Right cardiac atrium (tissue), 5 donors: ENCODE measurements at places on chromosomes 2 and 18. TPM values are rescaled to one million over a fixed set of nuclear protein-coding genes. Genes with fewer than 3 reads are reported as not detected.

GRCh38 chr2:100110614-100111000 lies 31.8 kb downstream of the AFF3 start:
- no peak for DNase-seq

- DNase-seq = no peak
Observed at GRCh38 chr2:71069376-71069775, 928 bp downstream of the NAGK start.

GRCh38 chr2:224924631-224925030 lies 117.6 kb downstream of the DOCK10 start:
- DNase-seq = no peak

- no peak for DNase-seq
Observed at GRCh38 chr18:35415511-35416073, 38.5 kb upstream of the ZNF396 start.

DNA sequence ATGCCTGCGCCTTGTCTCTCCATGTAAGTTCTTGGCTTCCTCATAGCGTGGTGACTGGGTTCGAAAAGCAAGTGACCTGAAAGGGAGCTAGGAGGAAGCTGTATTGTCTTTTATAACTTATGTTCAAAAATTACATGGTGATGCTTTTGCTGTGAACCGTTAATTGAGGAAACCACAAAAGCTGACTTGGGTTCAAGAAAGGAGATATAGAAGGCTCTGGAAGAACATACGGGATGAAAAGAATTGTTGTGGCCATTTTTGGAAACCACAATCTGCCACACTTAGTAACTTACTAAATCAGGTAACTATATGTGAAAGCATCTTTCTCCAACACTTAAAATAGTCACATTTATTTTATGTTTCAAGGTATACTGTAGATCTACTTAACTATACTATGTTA lies 177.0 kb upstream of the RBMS1 start:
- DNase-seq = no peak

DNA sequence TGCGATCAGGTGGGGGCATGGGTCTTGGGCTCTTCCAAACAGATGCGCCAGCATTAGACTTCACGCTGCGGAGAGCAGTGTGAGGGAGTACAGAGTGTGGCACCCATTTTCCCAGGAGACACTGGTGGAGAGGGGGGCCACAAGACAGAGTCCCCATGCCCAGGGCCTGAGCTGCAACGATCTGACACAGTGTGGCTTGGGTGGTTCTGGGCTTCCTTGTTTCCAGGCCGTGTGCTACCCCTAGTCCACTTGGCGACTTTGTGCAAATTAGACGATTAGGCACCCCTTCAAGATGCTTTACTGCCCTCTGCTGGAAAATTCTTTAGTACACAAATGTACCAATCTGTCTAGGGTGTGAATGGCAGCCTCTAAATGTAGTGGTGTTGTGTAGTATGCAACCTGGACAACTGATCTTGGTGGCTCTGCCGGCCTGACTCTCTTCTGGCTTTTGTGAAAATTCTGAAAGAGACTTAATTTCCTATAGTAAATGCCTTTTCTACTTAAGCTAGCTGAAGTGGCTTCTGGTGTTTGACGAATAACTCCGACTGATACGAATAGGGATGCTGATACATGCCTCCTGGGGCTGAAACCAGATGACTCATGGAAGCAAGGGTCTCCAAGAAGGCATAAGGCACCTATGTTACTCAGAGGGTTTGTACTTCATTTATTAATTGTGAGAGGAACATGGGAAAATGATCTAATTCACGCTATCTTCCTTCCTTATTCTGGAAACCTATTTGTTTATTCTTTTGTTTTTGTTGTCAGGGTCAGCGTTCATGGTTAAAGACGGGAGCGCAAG lies 92.3 kb upstream of the SMAD2 start:
- no peak for DNase-seq

The SYT4 gene
- 1.0 TPM for total RNA-seq

GRCh38 chr2:3598197-3598910 lies 3.4 kb downstream of the COLEC11 start:
- DNase-seq = no peak

- DNase-seq = no peak
Observed at GRCh38 chr18:10973567-10974203, 175.7 kb downstream of the PIEZO2 start.

DNA sequence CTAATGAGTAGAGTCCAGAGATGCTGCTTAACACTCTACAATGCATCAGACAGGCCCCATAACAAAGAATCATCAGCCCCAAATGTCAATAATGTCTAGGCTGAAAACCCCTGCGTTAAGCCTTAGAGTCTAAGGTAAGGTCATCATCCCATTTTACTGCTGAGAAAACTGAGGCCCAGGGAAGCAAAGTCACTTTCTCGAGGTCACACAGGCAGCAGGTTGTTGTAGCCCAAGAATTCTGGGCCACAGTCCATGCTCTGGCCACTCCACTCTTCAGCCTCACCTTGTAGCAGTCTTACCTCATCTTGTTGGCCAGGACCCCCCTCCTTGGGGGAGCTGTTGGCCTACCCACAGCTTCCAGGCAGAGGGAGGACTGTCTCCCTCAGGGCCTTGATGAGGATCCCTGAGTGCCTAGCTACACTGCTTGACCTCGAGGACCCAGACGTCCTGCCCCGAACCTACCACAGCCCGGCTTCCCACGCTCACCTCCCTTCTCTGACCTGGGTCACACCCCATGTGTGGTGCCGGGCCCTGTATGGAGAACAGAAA lies 54.4 kb downstream of the SMAD7 start:
- no peak for DNase-seq

DNA sequence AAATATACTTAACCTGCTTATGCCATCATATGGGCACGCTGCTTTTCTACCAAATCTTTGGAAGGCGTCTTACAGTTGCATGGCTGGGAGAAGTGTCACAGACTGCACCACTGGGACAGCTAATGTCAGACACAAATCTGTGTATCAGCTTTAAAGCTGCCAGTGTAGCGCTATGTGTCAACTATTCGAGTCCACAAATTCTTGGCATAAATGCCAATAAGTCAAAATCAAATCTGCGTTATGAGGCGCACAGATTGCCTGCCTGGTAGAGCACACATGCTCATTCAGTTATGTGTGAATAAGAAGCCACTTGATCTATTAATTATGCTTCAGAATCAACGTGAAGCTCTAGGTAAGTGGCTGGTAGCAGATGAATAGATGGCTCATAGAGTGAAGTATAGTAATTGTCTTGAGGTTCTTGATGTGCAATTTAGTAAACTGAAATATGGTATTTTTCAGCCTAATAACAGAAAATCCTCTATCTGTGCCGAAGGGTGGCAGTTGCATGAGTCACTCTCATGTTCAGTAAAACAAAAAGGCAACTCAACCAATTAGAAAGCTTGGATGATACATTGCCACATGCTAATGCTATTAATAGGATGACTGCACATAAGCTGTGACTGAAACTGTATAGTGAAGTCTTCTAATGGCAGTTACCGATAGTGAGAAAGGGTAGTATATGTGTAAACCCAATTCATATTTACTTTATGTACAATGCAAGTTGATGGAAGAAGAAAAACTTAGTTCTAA lies 52.0 kb downstream of the DCC start:
- DNase-seq = no peak

The APOB gene
- 9.8 TPM for total RNA-seq

The CYP27A1 gene
- 15.6 TPM for total RNA-seq

- peak; percentile 96 for DNase-seq
Observed at GRCh38 chr2:10042301-10043161, 819 bp upstream of the KLF11 start.

The ABCB11 gene
- total RNA-seq = 0.17 TPM
